ENCODE measurements at places on chromosomes 11 and 22.

GRCh38 chr11:22467248-22467647 is 129.1 kb downstream of the SLC17A6 start:
- DNase-seq: no peak

DNA sequence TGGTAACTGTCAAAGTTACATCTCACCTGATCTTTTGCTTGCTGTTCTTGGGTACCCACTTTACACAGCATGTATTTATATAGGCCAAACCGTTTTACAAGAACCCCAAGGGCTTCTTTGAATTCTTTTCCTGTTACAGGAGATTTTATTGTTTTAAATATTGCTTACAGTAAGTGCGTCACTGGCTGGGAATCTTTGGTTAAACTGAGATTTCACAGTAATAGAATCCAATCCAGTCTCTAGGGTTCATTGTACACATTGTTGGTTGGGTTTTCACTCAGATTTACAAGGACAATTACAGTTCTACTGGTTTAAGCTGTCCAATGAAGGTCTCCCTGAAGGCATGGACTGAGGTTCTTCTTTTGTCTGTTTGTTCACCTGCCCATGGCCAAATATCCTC is 171.7 kb downstream of the INSC start:
- DNase-seq: no peak

DNA sequence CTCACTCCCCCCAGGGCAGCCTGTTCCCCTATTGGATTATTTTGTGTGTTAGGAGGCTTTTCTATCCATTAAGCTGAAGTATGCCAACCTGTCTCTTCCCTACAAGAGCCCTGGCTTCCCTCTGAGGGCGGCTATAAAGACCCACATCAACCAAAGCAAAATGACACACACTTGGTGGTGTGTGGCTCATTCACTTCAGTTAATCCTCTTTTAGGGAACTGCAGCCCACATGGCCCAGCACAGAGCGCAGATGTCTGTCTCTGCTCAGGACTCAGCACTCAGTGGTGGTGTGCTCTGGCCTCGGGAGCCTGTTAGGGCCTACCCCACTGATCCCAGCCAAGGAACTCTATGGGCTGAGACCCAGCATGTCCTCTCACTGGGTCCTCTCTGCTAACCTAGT is 32.2 kb upstream of the LRRC10B start:
- no peak for DNase-seq

DNA sequence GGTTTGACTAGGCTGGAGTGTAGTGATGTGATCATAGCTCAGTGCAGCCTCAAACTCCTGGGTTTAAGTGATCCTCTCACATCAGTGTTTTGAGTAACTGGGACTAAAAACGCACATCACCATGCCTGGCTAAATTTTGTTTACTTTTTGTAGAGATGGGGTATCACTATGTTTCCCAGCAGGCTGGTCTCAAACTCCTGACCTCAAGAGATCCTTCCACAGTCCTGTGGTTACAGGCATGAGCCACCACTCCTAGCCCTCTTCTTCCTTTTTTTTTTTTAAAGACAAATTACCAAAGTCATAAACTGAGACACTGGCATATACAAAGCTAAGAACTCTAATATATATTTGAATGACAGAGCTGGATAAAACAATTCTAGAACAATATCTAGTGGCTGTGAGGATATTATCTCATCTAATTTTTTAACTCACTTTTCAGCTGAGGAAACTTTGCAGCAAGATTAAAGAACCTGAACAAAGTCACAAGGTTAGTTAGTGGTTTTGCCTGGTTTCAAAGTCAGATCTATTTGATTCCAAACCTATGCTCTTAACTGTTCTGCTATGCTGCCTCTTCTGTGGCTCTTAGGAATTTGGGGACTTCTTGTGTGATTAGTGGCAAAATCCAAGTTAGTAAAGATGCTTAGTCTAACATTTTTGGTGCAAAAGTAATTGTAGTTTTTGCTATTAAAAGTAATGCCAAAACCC is 95.3 kb upstream of the RAG2 start:
- no peak for DNase-seq

GRCh38 chr11:75905434-75905833 is 90.4 kb downstream of the UVRAG start:
- no peak for DNase-seq

- no peak for DNase-seq
Observed at GRCh38 chr11:19939415-19939929, 220.8 kb downstream of the DBX1 start.

GRCh38 chr11:14350215-14350614 is 8.8 kb downstream of the RRAS2 start:
- DNase-seq: no peak

GRCh38 chr11:58578635-58579191 is at the start of gene ZFP91:
ZFP91 (plus strand) TSS chr11:58579063; CDS start chr11:58579282, 219 bp downstream.
- DNase-seq: peak; percentile 96

- no peak for DNase-seq
Observed at GRCh38 chr11:102240502-102240901, 76.8 kb upstream of the BIRC3 start.

DNA sequence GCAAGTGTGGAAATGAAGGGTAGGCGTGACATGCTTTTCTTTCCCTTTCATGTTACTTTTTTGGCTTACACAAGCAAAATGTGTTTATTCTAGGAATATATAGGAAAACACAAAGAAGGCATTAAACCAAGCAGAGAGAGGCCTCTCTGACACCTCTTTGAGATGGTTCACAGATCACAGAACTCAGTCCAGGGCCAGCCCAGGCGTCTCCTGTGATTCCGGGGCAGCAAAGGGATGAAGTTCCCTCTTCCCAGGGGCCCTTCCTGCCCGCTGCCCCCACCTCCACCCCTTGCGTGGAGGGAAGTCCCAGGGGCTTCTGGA is 78.0 kb downstream of the CACNA1I start:
- no peak for DNase-seq

DNA sequence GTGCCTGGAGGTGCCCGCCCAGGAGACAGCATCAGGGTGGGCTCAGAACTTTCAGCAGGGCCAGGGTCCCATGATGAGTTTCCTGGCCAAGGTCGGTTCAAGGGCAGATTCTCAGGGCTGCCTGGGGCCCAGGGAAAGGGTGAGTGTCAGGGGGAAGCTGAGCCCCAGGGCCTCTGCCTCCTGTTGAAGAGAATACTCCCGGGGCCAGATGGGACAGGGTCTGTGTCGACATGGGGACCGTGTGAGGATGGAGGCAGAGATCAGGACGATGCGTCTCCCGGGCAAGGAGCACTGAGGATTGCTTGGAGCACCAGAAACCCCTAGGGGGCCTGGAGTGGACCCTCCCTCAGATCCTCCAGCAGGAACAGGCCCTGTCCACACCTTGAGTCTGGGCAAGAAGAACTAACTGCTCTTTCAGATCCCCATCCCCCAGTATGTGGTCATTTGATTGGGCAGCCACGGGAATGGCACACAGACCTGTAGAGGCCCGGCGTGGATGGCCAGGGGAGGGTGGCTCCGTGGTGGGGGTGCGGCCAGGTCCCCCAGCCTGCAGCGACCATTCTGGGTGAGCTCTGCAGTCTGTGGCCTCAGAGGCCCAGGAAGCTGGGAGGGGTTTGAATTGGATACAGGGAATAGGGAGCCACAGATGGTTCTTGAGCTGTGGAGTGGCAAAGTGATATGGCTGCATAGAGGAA is 1078.7 kb downstream of the BRD1 start:
- no peak for DNase-seq

- DNase-seq: no peak
Observed at GRCh38 chr11:119533921-119534736, 111.2 kb upstream of the THY1 start.

GRCh38 chr11:75502138-75502537 is 23.6 kb downstream of the GDPD5 start:
- no peak for DNase-seq

DNA sequence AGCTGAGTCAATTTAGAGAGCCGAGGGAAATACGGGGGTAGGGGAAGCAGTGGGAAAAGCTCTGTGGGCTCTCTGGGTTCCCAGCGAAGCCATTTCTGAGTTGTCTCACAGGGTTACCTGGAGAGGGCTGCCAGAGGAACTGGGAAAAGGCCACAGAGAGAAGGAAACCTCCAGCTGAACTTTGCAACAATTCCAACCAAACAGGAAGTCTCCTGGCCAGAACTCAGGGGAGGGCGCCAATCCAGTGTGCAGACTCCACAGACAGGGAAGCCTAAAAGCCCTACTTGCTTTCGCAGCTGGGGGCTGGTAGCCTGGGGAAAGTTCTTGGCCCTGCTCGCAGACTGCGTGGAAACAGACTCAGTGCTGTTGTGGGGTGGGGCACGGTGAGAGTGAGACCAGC is 23.1 kb upstream of the GNAZ start:
- DNase-seq: no peak

- no peak for DNase-seq
Observed at GRCh38 chr11:122843281-122844141, 5.2 kb downstream of the CRTAM start.

GRCh38 chr22:23539135-23539838 is 40.8 kb downstream of the IGLL1 start:
- peak; percentile 81 for DNase-seq

DNA sequence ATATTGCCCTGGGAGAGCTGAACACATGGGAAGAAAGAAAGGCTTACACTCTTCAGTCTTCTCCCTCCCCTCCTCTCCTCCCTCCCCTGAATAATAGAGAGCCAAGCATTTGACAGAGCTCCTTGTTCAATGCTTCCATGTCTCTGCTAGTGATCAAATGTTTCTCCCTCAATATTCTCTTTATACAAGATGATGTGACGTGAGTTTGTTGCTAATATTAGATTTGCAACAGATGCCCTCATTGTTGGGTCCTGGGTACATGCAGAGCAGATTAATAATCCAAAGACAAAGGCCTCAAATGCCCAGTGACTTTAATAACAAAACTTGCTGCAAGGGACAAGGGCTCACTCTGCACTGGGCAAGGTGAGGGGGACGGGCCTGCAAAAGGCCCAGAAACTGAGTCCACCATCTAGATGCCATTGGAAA is 7.1 kb upstream of the ENDOD1 start:
- no peak for DNase-seq

- DNase-seq: no peak
Observed at GRCh38 chr11:132088551-132088950, 718.1 kb downstream of the NTM start.

GRCh38 chr22:36873614-36874308 is 13.0 kb downstream of the NCF4 start:
- peak; percentile 90 for DNase-seq

GRCh38 chr11:75024764-75025211 is 36.1 kb downstream of the NEU3 start:
- no peak for DNase-seq

GRCh38 chr11:66868726-66869566 is 12.1 kb downstream of the LRFN4 start:
- DNase-seq: no peak

- no peak for DNase-seq
Observed at GRCh38 chr11:69588270-69588669, 52.7 kb upstream of the CCND1 start.

- no peak for DNase-seq
Observed at GRCh38 chr11:95066716-95067038, at the start of gene SRSF8. SRSF8 (plus strand) TSS chr11:95066919; CDS start chr11:95067227, 308 bp downstream.

- no peak for DNase-seq
Observed at GRCh38 chr11:69694781-69695180, 9.0 kb downstream of the FGF19 start.
